ENCODE measurements at places on chromosomes 11 and 22. TPM values are rescaled to one million over a fixed set of nuclear protein-coding genes. Genes with fewer than 3 reads are reported as not detected.

DNA sequence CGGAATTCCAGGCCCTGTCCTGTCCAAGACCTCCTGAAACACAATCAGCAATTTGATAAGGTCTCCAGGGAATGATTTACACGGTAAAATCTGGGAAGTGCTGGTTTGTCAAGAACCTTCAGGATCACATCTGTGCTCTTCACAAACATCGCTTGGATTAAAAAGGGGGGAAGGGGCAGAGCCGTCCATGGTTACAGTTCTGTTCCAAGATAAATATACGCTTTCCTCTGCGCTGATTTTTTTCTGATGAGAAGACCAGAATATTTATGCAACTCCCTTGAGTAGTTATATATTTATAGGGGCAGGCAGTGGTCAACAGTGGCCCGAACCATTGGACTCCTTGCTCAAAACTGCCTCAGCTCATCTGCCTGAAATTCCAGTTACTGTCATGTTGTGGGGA lies 9.2 kb upstream of the APOL5 start:
- DNase-seq = no peak

DNA sequence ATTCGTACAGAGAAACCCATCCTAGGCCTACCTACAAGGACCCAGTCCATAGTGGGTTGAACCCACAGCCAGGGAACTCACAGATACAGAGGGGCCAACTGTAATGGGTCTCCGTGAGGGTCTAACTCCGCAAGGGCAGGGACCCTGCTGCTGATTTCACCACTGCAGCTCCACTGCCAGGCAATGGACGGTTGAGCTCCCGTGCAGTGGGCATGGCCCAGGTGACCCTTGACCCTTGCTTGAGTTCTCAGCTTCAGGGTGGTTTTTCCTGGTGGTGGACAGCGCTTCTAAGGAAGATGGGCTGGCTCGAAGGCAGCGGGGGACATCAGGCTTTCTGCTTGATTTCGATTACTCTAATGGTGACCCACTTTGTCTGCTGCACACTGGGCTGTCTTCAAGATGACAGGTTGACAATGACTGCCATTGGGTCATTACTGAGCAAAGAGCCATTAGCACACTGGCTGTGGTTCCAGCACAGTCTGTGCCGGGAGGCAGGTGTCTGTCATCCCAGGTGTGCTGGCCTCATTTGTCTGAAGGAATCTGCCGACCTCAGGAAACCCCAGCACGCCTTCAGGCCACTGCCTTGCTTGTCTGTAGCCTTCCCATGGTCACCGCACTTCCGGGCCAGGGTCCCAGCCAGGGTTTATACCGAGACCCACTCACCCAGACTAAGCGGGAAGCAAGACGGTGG lies 3.7 kb upstream of the GAL start:
- no peak for DNase-seq

GRCh38 chr11:66386171-66387069 lies 14.9 kb upstream of the SLC29A2 start:
- peak; percentile 83 for DNase-seq

Gene HIPK3
- 36.1 TPM for polyA plus RNA-seq

DNA sequence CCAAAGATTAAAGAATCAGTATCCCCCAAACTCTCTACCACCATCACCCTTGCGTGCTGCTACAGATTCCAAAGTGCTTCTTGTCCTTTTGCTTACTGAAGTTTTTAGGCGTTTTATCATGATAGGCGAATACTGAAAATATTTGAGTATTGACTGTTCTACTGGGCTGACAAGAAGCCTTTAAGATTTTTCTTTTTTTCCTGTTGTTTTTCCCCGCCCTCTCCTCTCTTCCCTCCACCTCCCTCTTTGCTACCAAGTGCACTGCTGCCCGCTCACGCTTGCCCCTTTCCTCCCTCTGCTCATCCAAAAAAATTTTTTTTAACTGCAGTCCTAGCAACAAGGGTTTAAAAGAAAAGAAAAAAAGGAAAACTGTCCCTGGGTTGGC lies 679 bp downstream of the SPCS2 start:
- no peak for DNase-seq

- DNase-seq = no peak
Observed at GRCh38 chr11:107706531-107706930, 5.3 kb downstream of the SLN start.

- DNase-seq = no peak
Observed at GRCh38 chr11:87417951-87418350, 380.2 kb downstream of the TMEM135 start.

- DNase-seq = peak; percentile 87
Observed at GRCh38 chr22:50185375-50186087, at the start of gene TRABD. Gene TRABD (plus strand): TSS chr22:50185913. CDS start chr22:50193061, 7,148 bp downstream.

GRCh38 chr22:24209016-24209415 lies 27.7 kb downstream of the SUSD2 start:
- no peak for DNase-seq

Gene MPZL2
- 1.2 TPM for polyA plus RNA-seq

GRCh38 chr11:113417428-113417827 lies 29.8 kb downstream of the ANKK1 start:
- no peak for DNase-seq

- no peak for DNase-seq
Observed at GRCh38 chr11:4887591-4887990, 5.9 kb downstream of the OR51T1 start.

Gene KIAA1671
- 0.87 TPM for polyA plus RNA-seq

DNA sequence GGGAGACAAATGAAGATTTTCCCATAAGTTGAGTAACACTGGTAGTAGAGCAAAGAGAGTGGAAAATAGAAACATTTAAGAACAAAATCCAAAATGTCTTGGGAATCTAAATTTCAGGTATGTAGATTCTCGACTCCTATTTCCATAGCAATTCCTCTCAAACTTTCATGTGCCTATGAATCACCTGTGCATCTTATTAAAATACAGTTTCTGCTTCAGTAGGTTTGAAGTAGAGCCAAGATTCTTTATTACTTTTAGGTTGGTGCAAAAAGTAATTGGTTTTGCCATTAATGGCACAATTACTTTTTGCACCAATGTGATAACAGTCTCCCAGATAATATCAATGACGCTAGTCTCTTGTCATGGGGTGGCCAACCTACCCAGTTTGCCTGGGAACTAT lies 115.3 kb upstream of the SLC5A12 start:
- DNase-seq = no peak

Gene RBFOX2
- polyA plus RNA-seq = 0.87 TPM

DNA sequence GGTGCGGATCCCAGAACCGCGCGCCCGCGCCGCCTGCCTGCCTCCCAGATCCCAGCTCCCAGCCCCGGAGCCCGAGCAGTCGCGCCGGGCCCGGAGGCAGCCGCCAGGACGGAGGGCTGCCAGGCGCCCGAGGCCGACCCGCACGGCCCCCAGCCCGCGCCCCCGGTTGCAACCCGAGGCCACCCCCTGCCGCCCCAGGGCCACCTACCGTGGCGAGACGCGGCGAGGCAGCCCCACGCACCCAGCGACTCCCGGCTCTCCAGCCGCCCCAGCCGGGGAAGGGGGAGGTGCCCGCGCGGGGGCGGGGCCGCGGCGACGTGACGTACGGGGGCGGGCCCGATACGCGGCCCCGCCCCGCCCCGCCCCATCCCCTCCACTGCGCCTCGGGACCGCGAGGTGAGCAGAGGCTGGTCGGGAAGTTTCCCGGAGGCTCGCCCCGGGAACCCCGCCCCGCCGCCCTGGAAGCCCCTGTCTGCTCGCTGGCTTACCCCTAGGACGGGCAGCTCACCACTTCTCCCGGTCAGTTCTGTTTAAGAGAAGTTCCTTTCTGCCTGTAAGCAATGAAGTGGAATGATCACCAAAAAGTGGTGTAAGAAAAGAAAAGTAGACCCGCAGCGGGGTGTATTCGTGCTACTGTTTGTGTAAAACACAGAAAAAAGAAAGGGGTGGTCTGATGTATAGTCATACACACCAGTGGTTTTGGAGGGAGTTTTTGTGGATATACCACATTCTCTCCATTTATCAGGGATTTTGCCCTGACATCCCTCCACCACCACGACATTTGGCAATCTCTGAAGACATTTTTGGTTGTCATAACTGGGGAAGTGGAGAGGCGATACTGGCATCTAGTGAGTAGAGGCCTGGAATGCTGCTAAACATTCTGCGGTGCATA lies at the start of gene TPST2:
Gene TPST2 (minus strand): TSS at position 288 of the 892 bp plus-strand sequence. CDS start 48,502 bp downstream, outside the sequence.
- peak; percentile 73 for DNase-seq

GRCh38 chr11:14058061-14058460 lies 95.5 kb downstream of the SPON1 start:
- no peak for DNase-seq

DNA sequence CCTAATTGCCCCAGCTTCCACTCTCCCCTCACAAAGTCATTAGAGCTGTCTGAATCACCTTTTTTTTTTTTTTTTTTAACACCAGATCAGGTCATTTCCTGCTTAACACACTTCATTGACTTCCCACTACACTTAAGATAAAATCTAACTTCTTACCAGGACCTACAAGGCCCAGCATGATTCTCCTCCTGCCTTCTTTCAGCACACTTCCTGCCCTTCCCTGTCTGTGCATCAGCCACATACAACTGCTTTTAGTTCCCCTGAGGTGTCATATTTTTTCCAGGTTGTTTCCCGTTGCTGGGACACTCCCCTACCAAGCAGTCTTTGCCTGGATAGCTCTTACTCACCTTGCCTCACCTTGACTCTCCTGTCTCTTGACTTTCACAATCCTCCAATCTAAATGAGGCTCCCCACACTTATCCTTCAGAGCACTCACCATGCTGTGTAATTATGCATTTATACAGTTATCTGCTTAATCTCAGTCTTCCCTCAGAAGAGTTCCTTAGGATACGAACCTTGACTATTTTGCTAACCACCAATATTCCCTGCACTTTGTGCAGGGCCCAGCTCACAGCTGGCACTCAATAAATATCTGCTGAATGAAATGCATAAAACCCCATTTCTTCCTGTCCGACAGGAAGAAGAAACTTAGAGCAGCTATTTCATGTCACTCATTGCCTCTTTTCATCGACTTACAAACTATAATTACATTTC lies 96.6 kb upstream of the AKIP1 start:
- no peak for DNase-seq

DNA sequence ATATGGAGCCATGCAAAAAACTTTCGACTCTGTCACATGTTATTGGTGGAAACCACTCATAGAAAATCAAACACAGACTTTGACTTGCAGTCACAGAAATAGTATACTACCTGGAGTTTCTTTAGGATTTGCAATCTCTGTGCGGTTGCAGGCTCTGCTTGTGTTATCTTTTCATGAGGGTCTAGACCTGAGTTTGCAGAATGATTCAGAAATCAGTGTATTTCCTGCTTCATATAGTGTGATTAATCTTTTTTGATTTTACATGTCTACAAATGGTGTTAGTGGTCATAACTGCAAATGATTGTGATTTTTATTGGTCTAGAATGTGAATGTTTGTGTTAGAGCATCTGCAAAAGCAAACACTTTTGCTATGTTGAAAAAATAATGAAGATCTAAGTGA lies 690.2 kb downstream of the NTM start:
- no peak for DNase-seq

DNA sequence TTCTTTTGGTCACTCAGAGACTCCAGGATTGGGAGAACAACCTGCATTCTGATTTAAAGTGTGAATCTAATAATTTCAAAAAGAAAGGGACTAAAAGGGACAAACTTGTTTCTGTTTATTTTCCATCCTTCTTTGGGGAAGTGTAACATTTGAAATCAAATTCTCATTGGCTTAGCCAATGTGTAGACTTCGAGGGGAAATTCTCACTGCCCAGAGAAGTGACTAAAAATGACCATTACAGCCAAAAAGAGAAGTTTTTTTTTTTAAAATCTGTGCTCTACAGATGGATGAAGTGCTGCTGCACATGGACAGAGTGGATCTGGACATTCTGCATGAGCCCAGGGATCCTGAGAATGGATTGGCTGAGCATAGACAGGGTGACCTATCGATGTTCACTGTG lies 49.4 kb upstream of the ELF5 start:
- no peak for DNase-seq

GRCh38 chr11:59560702-59561473 lies 49.5 kb downstream of the OR4D9 start:
- DNase-seq = peak; percentile 70

Gene RIMBP3B
- polyA plus RNA-seq = 0.96 TPM

GRCh38 chr11:87317441-87317840 lies 279.7 kb downstream of the TMEM135 start:
- DNase-seq = no peak

Gene IGSF9B
- 1.2 TPM for polyA plus RNA-seq

- DNase-seq = no peak
Observed at GRCh38 chr22:30310881-30311771, 15.6 kb downstream of the TBC1D10A start.

- DNase-seq = no peak
Observed at GRCh38 chr22:32620992-32621391, 146.4 kb downstream of the FBXO7 start.

DNA sequence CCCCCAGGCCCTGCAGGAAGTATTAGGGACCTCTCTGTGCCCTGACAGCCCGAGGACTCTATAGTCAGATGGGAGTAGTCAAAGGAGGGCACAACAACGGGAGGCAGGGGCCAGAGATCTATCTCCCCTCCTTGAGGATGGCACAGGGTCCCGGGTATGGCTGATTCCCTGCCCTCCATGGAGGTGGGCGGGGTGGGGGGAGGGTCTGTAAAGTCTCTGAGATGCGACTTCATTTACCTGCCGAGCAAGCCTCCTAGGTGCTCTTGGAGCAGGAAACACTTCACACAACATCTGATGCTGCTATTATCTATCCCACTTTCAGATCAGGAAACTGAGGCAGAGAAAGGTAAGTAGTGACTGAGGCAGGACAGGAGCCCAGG lies 769 bp upstream of the CDC42EP1 start:
- no peak for DNase-seq

Gene KCTD14
- 0.50 TPM for polyA plus RNA-seq

GRCh38 chr11:66683877-66684276 lies 6.2 kb upstream of the RBM4B start:
- DNase-seq = no peak

GRCh38 chr11:35313760-35314153 lies 105.6 kb downstream of the SLC1A2 start:
- no peak for DNase-seq

- no peak for DNase-seq
Observed at GRCh38 chr11:47469361-47470179, 20.6 kb upstream of the RAPSN start.

GRCh38 chr11:34915136-34916014 lies 804 bp downstream of the APIP start:
- DNase-seq = no peak

Gene MPPED2
- polyA plus RNA-seq = 3.5 TPM

- DNase-seq = no peak
Observed at GRCh38 chr11:75656044-75656727, 12.7 kb downstream of the MAP6 start.

DNA sequence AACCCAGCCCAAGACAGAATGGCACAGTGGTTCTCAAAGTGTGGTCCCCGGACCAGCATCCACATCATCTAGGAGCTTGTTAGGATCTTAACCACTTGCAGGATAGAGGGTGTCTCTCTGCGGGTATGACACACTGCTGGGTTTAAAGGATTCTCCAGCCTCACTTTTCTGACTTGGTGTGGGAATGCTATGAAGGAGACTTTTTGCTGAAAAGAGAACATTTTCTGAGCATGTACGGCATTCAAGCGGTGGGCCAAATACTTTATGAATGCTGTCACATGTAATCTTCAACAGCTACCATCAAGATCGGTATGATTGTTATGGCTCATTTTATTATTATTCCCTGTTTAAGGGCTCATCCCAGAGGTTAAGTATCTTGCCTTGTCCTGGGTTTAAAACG lies 1.8 kb upstream of the CD82 start:
- DNase-seq = no peak

Gene BIK
- polyA plus RNA-seq = 2.2 TPM

GRCh38 chr11:118789501-118790356 lies 1.2 kb downstream of the DDX6 start:
- peak; percentile 59 for DNase-seq
